ENCODE measurements at places on chromosomes 3 and 15.

DNA sequence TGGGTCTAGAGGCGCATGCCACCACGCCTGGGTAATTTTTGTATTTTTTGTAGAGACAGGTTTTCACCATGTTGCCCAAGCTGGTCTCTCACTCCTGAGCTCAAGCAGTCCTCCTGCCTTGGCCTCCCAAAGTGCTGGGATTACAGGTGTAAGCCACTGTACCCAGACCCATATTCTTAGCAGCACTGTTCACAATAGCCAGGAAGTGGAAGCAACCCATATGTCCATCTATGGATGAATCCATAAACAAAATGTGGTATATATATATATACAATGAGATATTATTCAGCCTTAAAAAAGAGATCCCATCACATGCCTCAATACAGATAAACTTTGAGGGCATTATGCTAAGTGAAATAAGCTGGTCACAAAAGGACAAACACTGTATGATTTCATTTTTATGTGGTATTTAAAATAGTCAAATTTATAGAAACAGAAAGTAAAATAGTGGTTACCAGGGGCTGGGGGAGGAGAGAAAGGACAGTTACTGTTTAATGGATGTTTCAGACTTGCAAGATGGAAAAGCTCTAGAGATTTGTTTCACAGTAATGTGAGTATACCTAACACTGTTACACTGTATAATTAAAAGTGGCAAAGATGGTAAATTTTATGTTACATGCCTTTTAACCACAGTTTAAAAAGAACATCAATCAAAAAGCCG is 35.7 kb upstream of the GRAMD1C start:
- DNase-seq: no peak

- no peak for DNase-seq
These were observed 7.6 kb downstream of the CACNA2D2 start for GRCh38 chr3:50495609-50496423.

DNA sequence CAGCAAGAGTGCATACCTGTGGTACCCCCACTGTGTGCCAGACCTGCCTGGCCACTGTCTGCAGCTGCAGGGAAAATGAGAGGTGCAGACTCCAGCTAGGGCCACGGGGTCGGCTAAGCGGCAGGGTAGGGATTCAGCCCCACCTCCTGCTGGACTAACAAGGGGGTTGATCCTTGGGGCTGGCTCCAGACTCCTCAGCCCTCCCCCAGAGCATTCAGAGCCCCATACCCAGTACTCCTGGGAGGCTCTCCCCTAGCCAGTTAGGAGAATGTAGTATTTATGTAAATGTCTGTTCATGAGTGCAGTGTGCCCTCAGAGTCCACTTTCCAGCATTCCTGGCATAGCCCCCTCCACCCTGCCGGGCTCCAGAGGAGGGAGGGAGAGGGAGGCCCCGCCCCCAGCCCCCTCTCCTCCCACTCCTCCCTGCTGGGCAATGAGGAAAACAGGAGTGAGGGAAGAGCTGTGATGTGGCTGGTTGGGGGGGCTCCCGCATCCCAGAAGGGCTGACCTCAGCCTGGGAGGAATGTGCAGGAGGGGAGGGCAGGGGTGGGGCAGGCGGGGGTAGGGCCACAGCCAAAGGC is 4.5 kb upstream of the SEMA3B start:
- peak; percentile 74 for DNase-seq

DNA sequence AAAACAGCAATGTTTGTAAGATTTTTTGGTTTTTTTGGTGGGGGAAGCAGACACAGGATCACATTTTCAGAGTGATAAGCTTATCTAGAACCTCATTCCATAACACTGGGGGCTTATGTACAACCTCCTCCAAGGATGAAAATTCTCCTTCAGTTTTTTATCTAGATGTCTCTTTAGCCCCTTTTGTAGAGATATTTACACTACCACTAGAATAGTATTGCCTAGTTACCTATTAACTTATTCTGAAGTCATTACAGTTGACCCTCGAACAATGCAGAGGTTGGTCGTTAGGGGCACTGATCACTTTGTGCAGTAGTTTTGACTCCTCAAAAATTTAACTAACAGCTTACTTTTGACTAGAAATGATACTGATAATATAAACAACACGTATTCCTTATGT is 32.8 kb downstream of the IFT57 start:
- DNase-seq: no peak

GRCh38 chr3:52696830-52697631 is 8.6 kb downstream of the GLT8D1 start:
- no peak for DNase-seq

DNA sequence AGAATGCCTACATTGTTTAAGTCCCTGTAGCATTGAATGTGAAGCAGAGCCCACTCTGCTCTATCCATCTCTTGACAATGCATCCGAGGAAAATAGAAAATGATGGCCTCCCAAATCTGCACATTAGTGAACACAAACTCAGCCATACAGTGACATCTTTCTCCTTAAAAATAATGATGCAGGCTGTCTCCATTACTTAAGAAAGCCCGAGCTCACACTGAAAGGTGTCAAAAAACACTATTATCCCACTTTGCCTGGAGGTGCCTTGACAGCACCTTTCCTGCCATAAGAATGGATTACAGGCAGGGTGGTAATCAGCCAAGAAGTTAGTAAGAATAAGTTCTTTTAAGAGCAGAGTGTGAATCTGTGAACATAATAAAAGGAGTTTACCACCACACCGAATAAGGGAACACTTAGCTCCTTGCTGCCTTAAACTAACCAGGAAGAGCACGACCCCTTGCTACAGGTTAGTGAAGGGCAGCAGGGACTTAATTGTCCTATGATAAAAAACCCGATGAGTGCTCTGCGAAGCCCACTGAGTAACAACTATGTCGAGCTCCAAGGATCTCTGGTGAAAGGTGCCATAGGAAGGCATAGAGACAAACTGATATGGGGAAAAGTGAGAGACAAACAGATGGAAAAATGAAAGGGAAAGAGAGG is 123.2 kb upstream of the TUSC7 start:
- no peak for DNase-seq

GRCh38 chr15:90191794-90192509 is 9.2 kb upstream of the SEMA4B start:
- DNase-seq: peak; percentile 62

- no peak for DNase-seq
These were observed 333.8 kb downstream of the FEZF2 start for GRCh38 chr3:62039586-62039985.

DNA sequence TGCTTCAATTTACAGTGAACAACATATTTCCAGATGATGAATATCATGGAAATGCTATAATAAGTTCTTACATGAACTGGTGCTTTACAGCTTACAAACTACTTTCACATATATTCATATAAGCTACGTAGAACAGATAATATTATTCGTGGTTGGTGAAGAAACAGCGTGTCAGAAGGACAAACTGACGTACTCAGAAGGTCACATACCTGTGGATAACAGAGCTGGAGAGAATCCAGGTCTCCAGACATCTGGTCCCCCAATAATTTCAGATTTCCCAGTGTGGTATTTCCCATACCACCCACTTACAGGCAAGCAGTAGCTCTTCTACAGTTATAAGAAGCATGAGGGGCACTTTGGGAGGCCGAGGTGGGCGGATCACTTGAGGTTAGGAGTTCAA is 156.6 kb downstream of the PLD1 start:
- DNase-seq: no peak

DNA sequence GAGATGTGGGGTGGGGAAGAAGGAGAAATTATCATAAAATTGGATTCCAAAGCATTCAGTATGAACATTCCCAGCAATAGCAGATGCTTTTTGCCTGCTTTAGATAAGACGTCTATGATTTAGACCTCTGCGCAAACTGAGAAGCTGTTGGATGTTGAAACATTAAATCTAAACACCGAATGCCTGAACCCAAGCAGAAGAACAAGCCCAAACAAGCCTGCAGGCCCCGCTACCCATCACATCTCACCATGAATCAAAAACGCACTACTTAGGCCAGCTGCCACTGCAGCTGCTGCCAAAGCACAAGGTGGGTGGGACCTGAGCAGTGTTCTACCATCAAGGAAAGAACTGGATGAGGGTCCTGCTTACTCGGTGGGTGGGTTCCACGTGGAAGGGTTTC is 24.4 kb upstream of the THBS1 start:
- no peak for DNase-seq

DNA sequence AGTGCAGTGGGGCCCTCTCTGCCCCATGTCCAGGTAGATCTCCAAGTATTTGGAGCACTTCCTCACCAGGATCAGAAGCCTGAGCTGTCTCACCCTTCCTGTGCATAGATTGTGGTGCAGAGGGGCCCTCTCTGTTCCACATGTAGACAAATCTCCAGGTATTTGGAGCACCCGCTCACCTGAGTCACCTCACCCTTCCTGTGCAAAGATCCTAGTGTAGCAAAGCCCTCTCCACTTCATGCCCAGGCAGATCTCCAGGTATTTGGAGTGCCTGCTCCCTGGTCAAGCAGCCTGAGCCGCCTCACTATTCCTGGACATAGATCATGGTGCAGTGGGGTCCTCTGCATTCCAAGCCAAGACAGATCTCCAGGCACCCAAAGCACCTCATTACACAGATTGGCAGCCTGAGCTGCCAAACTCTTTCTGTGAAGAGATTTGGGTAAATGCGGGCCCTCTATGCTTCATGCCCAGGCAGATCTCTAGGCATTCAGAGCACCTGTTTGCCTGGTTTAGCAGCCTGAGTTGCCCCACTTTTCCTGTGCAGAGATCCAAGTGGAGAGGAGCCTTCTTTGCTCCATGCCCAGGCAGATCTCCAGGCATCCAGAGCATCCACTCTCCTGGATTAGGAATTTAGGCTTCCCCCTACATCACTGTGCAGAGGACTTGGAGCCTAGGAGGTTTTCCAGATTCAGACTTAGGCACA is 249.8 kb downstream of the AGBL1 start:
- DNase-seq: no peak

- no peak for DNase-seq
These were observed 55.8 kb upstream of the MYO5C start for GRCh38 chr15:52351206-52351908.

- DNase-seq: no peak
These were observed 664 bp downstream of the PPCDC start for GRCh38 chr15:75023872-75024636.

DNA sequence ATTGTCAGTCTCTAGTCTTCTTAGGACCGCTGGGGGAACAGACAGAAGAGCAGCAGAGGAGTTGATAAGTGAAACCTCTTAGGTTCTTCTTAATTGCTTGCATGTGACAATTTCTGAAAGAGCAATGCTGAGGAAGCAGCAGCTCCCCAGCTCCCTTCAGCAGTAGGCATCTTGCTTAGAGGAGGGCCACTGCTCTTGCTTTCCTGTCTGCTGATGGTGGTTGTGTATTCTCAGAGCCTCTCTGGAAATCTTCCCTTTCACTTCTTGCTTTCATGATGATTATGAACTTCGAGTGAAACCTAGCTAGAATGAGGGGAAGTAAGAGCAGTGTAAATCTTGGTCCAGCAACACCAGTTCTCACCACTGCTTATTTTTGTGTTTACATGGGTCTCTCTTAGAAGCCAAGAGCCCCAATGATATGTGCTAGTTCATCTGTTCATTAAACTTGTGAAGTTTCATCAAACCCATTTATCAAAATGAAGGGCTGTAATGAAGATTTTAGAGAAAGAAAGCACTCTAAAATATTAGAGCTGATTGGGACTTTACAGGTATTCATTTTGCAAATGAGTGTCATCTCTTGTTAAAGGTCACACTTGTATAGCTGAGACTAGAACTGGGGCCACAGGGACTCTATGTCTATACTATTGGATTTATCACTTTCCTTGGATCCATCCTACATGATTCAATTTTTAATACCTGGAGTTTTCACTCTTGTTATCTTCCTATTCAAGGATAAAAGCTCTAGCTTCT is 246.7 kb downstream of the LPP start:
- DNase-seq: no peak

DNA sequence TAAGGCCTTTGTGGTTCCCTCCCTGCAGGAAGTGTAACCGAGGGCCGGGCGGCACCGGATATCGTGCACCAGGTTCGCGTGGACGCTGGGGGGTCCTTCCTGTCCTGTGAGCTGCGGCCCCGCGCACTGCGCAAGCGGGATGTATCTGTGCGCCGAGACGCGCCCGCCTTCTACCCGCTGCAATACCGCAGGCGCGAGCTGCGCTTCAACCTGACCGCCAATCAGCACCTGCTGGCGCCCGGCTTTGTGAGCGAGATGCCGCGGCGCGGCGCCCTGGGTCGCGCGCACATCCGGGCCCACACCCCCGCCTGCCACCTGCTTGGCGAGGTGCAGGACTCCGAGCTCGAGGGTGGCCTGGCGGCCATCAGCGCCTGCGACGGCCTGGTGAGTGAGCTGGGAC is 35.9 kb downstream of the SAXO2 start:
- DNase-seq: no peak
